Left ventricle myocardium inferior (tissue), 1 donor: ENCODE measurements at places on chromosomes 1 and 21. TPM values are rescaled to one million over a fixed set of nuclear protein-coding genes. Genes with fewer than 3 reads are reported as not detected.

DNA sequence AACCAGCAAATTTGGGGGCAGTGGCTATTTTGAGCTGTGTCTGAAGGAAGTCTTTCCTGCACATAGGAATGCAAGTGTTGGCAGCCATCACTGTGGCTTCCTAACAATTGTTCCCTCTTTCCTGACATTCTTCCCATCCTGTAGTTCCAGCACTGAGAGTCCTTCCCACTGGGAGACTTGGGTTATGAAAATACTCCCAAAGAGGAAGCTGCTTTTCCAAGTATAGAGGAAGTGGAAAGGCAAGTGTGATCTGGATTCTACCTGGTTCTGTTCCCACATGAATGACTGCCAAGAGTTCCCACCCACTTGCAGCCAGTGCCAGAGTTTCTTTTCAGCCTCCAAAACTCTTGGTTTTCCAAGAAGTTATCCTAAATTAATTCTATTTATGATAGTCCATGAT, 98.5 kb upstream of the CD53 start:
- H3K27ac ChIP-seq, result peak overlapping the region; percentile 44
- no peak for DNase-seq
- no peaks in the 10 kb centered on the region for H3K36me3 ChIP-seq
- no peak overlapping the region for H3K4me3 ChIP-seq
- peaks cover 43% of the 10 kb centered on the region for H3K27me3 ChIP-seq

DNA sequence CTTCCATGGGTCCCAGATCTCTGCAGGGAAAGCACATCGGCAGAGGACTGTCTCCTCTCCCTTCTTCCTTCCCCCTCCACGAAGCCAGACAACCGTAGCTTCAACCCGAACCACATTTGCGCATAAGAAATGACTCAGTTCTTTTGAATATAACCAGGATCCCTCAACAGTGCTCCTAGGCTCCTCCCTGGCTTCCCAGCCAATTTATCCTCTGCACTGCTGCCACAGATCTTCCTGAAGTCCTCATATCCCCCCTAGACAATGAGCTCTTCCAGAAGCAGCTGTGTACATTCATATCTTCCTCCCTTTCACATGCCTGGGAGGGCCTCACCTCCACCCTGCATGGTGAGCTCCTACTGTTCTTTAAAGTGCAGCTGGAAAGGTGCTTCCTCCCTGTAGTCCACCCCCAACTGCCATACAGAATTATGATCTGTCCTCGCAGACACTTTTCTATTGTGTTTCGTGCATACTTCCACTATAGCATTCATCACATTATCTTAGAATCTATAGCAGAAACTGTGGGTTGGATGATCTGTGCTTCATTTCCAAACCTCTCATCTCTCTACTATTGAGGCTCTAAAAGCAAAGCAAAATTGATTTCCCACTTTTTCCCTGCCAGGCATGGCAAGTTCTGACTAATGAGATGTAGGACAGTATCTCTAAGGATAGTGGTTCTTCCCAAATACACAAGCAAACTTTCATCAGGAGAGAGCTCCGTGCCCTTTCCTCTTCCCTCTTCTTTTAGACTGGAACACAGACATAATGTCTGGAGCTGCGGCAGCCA, 179.3 kb upstream of the HMGB4 start:
- no peaks in the 10 kb centered on the region for H3K36me3 ChIP-seq
- H3K4me1 ChIP-seq, result no peaks in the 10 kb centered on the region
- no peak for DNase-seq
- H3K4me3 ChIP-seq, result no peak overlapping the region
- H3K27me3 ChIP-seq, result peaks cover 44% of the 10 kb centered on the region

- H3K27ac ChIP-seq, result no peak overlapping the region
- H3K4me1 ChIP-seq, result peaks cover 22% of the 10 kb centered on the region
- H3K27me3 ChIP-seq, result no peaks in the 10 kb centered on the region
- DNase-seq, result no peak
- H3K4me3 ChIP-seq, result no peak overlapping the region
Measured at GRCh38 chr21:28793043-28793442, 199.6 kb downstream of the LTN1 start.

GRCh38 chr1:15764269-15764764, 5.7 kb downstream of the FBLIM1 start:
- H3K4me1 ChIP-seq, result peaks cover 66% of the 10 kb centered on the region
- no peak for DNase-seq
- H3K4me3 ChIP-seq, result no peak overlapping the region
- H3K36me3 ChIP-seq, result peaks cover 27% of the 10 kb centered on the region

Gene S100A1
- total RNA-seq, result 2,012 TPM

DNA sequence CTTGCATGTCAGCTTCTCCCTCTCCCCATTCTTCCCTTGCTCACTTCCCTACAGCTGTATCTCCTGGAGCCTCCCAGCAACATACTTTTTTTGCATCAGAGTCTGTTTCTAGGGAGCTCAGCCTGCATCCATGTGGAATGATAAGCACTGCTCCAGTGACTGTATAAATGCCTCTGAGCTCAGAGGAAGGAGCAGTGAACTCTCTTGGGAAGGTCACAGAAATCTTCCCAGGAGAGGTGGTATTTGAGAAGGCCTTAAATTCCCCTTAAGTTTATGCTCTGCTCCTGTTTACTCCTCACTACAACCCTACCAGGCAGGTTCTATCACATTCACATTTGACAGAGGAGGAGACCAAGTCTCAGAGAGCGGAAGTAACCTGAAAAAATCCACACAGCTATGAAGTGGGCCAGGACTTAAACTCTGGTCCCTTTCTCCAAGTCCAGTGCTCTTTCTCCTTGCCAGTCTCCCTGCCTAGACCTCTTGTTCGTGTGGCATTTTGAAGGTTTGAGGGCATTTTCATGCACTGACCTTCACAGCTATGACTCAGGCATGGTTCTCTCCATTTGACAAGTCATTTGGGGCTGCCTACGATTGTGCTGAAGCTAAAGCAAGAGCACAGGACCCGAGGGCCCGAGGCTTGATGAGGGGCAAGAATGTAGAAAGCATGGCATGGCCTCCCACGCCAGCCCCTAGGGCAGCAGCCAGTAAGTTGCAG, 5.6 kb upstream of the UBXN10 start:
- no peaks in the 10 kb centered on the region for H3K36me3 ChIP-seq
- no peak overlapping the region for H3K27ac ChIP-seq
- H3K4me1 ChIP-seq, result peaks cover under 1% of the 10 kb centered on the region
- H3K4me3 ChIP-seq, result no peak overlapping the region
- DNase-seq, result no peak
- peaks cover 13% of the 10 kb centered on the region for H3K27me3 ChIP-seq

DNA sequence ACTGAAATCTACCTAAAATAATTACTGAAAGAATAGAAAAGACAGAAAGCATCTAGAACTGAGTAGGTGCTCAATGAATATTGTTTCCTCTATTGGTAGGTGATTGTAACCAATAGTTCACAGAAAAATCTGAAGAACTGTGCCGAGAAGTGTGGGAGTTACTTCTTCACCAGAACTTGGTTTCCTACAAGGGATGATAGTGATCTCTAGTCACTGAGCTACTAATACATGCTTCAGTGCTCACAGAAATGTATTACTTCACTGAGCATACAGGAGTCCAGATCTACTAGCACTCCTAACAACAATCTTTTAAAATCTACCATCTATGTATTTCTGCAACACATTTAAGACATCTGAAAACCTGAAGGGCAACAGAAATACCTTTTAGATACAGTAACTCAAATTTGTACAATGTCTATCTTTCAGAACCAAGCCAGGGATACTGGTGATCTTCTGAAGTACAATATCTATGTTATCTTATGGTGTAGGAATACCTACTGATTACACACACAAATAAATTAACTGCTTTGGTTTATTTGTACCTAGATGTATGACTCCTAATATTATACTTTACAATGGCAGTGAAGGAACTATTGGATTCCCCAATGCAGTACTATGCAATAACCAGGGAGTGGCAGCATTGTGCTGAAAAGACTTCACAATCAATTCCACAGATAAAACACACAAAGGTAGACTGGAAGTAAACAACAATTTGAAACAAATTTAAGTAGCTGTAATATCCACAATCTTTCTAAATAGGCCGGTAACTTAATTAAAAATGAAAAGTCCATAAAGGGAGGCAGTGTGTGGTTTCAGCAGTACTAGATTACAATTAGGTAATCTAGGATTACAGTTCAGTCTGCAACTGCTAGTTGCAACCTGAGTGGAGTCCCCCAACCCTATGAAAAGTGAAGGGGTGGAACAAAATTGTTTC, 243.0 kb downstream of the SLC45A1 start:
- peaks cover 27% of the 10 kb centered on the region for H3K4me1 ChIP-seq
- H3K36me3 ChIP-seq, result peaks cover 5% of the 10 kb centered on the region
- no peak overlapping the region for H3K27ac ChIP-seq
- no peak for DNase-seq

Gene GPR37L1
- total RNA-seq, result 0.05 TPM
